ENCODE measurements at places on chromosomes 13 and 19. TPM values are rescaled to one million over a fixed set of nuclear protein-coding genes. Genes with fewer than 3 reads are reported as not detected.
A peak's percentile ranks its signal among the peaks of the same experiment; 100 is the strongest.

C19orf18 gene
- total RNA-seq: 1.8 TPM

DNA sequence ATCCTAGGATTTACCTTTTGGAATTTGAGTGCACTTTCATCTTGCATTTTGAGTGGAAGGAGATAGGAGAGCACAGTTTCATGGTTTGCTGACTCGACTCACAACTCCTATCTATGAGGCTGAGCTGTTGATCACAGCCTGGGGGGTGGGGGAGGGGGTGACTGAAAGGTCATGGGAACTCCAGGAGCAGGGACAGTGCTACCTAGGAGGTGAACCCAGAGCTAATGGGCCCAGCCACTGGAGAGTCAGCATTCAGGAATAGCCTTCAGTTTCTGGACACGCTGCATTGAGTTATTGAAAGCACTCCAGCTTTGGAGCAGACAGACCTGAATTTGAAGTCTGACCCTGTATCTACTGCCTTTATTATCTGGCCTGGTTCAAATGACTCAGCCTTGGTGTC, 339.9 kb downstream of the SLC7A1 start:
- no peak for DNase-seq
- no peaks in the 10 kb centered on the region for H3K36me3 ChIP-seq
- no peak overlapping the region for H3K4me3 ChIP-seq
- H3K27ac ChIP-seq: no peak overlapping the region

KLC3 gene
- 1.1 TPM for total RNA-seq

GRCh38 chr19:53780506-53780905, 43.6 kb downstream of the NLRP12 start:
- H3K27me3 ChIP-seq: peaks cover 16% of the 10 kb centered on the region
- H3K4me3 ChIP-seq: no peak overlapping the region
- no peaks in the 10 kb centered on the region for H3K36me3 ChIP-seq
- DNase-seq: no peak
- no peak overlapping the region for H3K27ac ChIP-seq

MUC16 gene
- total RNA-seq: 0.43 TPM

FXYD1 gene
- total RNA-seq: not detected

GRIK5 gene
- total RNA-seq: 11.6 TPM

DNA sequence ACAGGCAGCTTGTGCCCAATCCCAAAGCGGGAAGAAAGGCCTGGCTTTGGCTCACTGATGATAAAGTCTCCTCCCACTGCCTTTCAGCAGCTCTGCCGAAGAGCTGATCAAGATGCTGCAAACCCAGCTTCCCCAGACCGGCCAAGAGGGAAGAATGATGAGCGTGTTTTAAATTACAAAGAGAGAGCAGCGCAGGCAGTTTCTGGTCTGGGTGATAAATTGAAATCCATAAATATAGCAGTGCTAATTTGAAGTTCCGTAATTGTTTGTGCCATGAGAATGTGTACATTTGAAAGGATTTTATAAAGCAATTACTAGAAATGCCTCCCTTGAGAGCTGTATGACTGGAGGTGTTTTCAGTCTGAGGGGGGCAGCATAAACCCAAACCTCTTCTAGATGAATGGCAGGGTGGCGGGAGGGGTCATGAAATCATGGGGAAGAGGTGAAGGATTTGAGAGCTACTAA, 171.8 kb downstream of the STK24 start:
- H3K4me1 ChIP-seq: peaks cover 53% of the 10 kb centered on the region
- H3K27ac ChIP-seq: peak overlapping the region; percentile 84
- H3K36me3 ChIP-seq: peaks cover 31% of the 10 kb centered on the region
- H3K4me3 ChIP-seq: peak overlapping the region; percentile 8
- DNase-seq: no peak
- no peaks in the 10 kb centered on the region for H3K27me3 ChIP-seq

UPK1A gene
- total RNA-seq: not detected

DNA sequence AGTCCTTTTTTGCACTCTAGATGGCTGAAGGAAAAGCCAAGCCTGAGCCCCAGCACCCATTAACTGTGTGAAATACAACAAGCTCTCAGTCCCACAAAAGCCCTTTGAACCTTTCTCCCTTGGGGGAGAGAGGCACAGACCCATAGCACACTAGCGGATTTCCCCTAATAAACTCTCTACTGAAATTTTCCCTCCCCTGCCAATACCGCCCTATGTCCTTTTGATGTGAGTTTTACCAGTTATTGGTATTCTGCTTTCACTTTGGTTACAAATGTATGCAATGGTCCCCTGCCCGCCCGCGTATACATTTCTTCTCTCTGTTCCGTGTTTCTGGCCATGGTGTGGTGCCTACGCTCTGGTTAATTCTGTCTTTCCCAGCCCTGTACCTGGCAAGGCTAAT, 54.0 kb upstream of the MYO16 start:
- DNase-seq: no peak
- no peaks in the 10 kb centered on the region for H3K27me3 ChIP-seq
- peaks cover 4% of the 10 kb centered on the region for H3K4me1 ChIP-seq

DNA sequence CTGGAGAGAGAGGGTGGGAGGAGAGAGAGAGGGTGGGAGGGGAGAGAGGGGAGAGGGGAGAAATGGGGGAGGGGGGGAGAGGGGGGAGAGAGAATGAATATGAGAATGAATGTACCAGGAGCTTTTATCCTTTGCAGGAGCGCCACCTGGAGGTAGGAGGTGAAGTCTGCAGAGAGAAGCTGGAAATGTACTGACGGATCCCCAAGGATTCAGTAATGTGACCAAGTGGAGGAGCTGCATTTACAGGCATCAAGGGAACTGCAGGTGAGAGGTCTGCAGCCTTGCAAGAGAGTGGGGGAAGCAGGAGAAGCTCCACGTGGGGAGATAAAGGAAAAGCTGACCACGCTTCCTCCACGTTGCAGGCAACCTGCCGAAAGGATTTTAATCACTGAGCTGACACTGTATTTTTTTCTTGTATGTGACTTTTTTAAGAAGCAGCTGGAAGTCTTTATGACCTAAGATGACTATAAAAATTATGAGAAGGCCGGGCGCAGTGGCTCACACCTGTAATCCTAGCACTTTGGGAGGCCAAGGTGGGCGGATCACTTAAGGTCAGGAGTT, 33.7 kb downstream of the VSTM1 start:
- H3K27me3 ChIP-seq: peaks cover 16% of the 10 kb centered on the region
- no peak overlapping the region for H3K27ac ChIP-seq
- H3K4me1 ChIP-seq: no peaks in the 10 kb centered on the region
- peak; percentile 35 for DNase-seq
- H3K4me3 ChIP-seq: no peak overlapping the region

DNA sequence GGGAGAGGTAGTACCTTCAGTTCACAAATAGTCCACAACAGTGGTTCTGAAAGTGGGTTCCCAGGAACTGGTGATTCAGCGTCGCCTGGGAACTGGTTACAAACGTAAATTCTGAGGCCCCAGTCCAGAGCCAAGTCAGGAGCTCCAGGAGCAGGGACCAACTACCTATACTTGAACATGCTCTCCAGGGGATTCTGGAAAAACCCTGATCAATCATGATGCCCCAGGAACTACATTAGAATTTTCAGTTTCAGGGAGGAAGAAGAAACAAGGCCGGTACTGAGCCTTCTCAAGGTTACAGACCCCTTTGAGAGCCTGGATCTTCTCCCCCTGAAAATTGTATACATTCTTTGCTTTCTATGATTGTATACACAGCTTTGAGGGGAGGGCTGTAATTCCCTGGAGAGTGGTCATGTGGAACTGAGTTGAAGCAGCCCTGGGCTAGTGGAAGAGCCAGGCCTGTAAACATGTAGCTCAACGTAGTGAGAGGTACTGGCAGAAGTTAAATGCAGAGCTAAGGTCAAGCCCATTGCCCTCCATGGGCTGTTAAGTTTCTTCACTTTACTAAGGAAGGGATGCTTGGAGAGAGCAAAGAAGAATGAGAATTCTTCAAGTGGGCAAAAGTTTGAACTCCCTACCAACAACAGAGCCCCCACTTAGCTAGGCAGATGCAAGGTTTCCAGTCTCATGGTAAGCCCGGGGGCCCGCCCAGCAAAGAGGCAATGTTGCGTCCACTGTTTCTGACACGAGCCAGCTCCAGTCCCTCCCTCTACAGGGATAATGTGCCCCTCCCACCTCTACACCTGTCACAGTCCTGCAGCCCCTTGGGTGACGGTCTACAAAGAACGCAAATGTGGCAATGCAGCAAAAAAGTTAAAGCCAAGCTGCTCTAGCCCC, 17.0 kb downstream of the DOCK9 start:
- DNase-seq: no peak
- H3K4me1 ChIP-seq: peaks cover 3% of the 10 kb centered on the region
- peaks cover 7% of the 10 kb centered on the region for H3K27me3 ChIP-seq
- H3K36me3 ChIP-seq: no peaks in the 10 kb centered on the region

KCNN1 gene
- 19.6 TPM for total RNA-seq

LAMP1 gene
- total RNA-seq: 111 TPM

SHISA7 gene
- total RNA-seq: 0.10 TPM

ZNF699 gene
- 8.0 TPM for total RNA-seq

CXCL17 gene
- 0.64 TPM for total RNA-seq

DNA sequence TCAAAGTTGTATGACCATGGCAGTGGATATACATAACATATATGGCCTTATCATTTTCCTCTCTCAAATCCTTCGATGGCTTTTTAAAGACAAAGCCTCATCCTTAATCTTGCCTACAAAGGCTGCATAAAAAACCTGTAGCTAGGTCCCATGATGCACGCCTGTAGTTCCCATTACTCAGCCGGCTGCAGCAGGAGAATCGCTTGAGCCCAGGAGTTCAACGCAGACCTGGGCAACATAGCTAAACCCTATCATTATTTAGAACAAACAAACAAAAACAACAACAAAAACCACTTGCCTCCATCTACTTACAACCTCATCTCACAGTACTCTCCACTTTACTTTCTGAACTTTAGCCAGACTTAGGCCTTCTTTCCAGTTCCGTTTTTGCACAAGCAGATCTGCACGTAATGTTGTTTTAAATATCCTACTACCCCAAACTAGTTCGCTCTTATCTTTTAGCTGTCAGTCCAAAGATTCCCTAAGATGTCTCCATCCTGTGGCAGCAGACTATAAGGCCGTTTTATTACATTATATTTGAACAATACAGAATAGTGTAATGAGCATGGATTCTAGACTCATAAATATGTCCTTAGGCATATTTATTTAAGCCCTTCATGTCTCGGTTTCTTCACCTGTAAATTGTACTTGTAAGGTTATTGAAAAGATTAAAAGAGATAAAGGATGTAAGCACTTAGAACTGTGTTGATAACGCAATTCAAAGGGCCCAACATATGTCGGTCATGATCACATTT, 969 bp upstream of the POMP start:
- H3K27ac ChIP-seq: peak overlapping the region; percentile 96
- peak overlapping the region; percentile 97 for H3K4me3 ChIP-seq
- DNase-seq: no peak

DNA sequence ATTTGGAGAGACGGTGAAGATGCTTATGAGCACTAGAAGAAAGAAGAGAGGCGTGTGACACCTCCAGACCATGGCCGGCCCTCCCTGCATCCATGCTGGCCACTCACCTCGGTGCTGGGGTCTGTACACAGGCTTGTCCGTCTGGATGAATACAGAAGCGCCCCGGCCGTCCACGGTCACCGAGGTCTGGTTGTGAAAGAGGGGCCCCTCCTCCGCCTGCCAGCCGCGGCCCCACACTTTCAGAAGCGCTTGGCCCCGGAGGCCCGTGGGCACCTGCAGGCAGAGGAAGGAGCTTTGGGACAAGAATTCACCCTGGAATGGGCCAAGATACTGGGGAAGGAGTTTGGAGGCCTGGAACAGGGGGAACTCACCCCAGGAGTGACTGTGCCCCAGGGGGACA, 15.1 kb downstream of the CPAMD8 start:
- H3K4me1 ChIP-seq: peaks cover 1% of the 10 kb centered on the region
- H3K27me3 ChIP-seq: no peaks in the 10 kb centered on the region
- DNase-seq: no peak
- H3K36me3 ChIP-seq: peaks cover 15% of the 10 kb centered on the region

TNNI3 gene
- total RNA-seq: 6.0 TPM

- no peak overlapping the region for H3K27ac ChIP-seq
- peaks cover 9% of the 10 kb centered on the region for H3K4me1 ChIP-seq
- H3K27me3 ChIP-seq: peaks cover 8% of the 10 kb centered on the region
- no peak for DNase-seq
- no peak overlapping the region for H3K4me3 ChIP-seq
These were observed 141.3 kb downstream of the FGF9 start for GRCh38 chr13:21812192-21812626.

- H3K27me3 ChIP-seq: no peaks in the 10 kb centered on the region
- no peaks in the 10 kb centered on the region for H3K4me1 ChIP-seq
- peak; percentile 16 for DNase-seq
- no peak overlapping the region for H3K4me3 ChIP-seq
- H3K27ac ChIP-seq: no peak overlapping the region
These were observed 607.6 kb downstream of the FGF9 start for GRCh38 chr13:22278336-22278929.

GRCh38 chr13:99346335-99347042, 39.3 kb upstream of the GPR183 start:
- no peak overlapping the region for H3K4me3 ChIP-seq
- H3K4me1 ChIP-seq: no peaks in the 10 kb centered on the region
- no peaks in the 10 kb centered on the region for H3K27me3 ChIP-seq
- peaks cover 19% of the 10 kb centered on the region for H3K36me3 ChIP-seq
- H3K27ac ChIP-seq: peak overlapping the region; percentile 1

DNA sequence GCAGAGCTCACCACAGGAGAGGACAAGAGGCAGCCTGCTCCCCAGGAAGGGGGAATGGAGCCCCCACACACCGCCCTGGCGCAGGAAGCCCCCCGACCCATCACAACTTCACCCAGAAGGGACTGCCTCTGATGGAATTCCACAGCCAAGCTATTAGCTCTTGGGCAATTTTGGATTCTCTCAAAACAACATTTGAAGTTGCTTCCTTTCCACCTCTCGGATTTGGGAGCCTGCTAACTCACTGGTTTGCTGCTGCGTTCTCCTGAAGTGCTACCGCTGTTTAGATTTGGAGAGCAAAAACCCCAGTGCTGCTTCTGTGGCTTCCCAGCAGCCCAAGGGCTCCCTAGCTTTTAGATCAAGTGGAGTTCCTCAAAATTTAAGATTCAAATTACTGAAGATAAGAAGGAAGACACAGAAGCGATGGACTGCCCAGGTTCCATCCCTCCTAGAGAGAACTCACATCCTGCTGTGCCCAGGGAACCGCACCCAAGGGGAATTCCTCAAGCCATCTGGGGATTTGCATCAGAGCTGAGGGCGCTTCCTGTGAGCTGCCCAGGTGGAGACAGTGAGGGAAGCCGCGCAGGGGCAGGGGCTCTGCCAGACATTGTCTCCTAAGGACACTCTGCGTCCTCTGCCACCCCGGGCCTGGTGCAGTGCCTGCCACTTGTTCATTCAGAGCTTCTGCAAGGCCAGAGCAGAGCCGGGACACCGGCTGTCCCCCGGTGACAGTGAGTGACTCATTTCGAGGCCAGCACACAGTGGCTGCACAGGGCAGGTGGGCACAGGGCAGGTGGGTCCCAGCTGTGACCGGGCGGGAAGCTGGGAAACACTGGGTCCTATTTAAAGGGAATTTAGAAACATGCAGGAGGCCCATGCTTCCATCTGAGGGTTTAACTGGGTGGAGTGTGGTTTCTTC, 45.5 kb downstream of the COL4A1 start:
- H3K4me3 ChIP-seq: no peak overlapping the region
- H3K27me3 ChIP-seq: no peaks in the 10 kb centered on the region
- H3K4me1 ChIP-seq: peaks cover 7% of the 10 kb centered on the region
- no peak overlapping the region for H3K27ac ChIP-seq

- no peak overlapping the region for H3K27ac ChIP-seq
- peaks cover 2% of the 10 kb centered on the region for H3K36me3 ChIP-seq
These were observed 762.2 kb downstream of the EFNB2 start for GRCh38 chr13:105773241-105773640.

- DNase-seq: no peak
- no peak overlapping the region for H3K27ac ChIP-seq
- H3K36me3 ChIP-seq: peaks cover 4% of the 10 kb centered on the region
- H3K27me3 ChIP-seq: no peaks in the 10 kb centered on the region
- no peak overlapping the region for H3K4me3 ChIP-seq
- H3K4me1 ChIP-seq: peaks cover 7% of the 10 kb centered on the region
These were observed 49.6 kb downstream of the ABCC4 start for GRCh38 chr13:95251641-95252040.
